ENCODE measurements at places on chromosomes 16 and 17. TPM values are rescaled to one million over a fixed set of nuclear protein-coding genes. Genes with fewer than 3 reads are reported as not detected.
A peak's percentile ranks its signal among the peaks of the same experiment; 100 is the strongest.

DNA sequence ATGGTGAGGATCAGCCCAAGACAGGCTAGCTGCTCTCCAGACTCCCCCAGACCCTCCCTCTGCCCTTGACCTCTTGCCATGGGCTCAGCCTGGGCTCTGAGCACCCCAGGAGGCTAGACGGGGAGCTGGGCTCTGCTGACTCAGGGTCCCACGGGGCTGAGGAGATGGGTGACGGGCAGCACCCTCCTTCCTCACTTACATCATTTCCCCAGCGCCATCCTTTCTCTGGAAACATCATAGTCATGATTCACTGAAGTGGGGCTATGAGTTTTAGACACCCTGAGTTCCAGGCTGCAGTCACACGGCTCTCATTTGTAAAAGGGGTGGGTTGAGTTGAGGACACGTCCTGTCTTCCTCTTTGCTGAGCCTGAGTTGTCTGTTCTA is 3.0 kb upstream of the ITGAX start:
- no peak for DNase-seq

GRCh38 chr17:72187556-72187955 is 66.7 kb downstream of the SOX9 start:
- no peak for DNase-seq

GRCh38 chr16:87956365-87957231 is 5.4 kb downstream of the BANP start:
- no peak for DNase-seq

GRCh38 chr16:48432136-48432535 is 46.9 kb upstream of the SIAH1 start:
- no peak for DNase-seq

DNA sequence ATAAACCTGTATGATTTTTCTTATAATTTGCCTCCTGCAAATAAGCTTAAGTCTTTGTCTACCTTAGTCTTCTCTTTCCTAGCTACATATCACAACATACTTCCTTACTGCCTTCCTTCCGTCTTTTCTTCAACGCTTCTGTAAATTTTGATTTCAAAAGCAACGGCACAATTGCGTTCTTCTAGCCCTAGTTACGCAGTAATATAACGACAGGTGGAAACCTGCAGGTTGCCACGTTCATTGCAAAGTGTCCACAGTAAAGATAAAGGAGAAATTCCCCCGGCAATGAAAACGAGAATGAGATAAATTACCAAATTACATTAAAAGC is 546 bp upstream of the PSMD7 start:
- DNase-seq, result no peak

DNA sequence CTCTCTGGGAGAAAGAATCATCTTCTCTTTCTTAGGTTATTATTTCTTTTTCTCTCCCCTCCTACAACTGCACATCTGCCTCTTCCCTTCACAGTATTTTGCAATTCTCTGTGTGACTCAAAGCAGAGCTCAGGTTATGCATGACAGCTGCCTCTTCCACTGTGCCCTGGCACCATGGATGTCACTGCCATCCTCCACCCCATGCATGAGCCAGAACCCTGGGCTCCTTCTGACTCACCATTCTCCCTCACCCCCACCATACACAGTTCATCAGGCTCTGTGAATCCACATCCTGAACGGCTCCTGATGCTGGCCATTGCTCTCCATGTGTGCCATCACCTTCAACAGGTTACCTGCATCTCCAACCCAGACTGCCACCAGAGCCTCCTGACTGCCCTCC is 23.9 kb downstream of the CA10 start:
- peak; percentile 75 for DNase-seq

GRCh38 chr16:11862489-11862888 is 11.1 kb upstream of the RSL1D1 start:
- no peak for DNase-seq

GRCh38 chr17:2703606-2704005 is 8.0 kb downstream of the CLUH start:
- DNase-seq, result no peak

The NPIPB13 gene
- 0.68 TPM for total RNA-seq

The RCVRN gene
- total RNA-seq, result not detected

Data from G401 (cell line).